ENCODE measurements at places on chromosomes 11 and 22.

DNA sequence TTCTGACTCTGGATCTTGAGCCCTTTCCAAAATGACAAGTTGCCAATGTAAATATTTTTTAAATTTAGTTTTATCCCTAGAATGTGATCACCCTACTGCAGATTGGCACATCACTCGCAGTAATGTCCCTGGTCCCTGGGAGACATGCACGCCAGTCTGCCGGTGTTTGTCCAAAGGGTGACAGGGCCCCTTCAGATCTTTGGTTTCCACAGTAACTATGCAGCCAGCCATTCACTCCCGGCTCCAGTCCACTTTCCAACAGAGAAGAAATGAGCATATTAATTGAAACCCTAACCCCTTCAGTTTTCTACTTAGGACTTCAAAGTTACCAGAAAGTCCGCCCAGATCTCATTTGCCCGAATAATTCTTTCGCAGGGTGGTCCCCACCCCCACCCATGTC lies 25.8 kb upstream of the RASSF10 start:
- no peak for DNase-seq

DNA sequence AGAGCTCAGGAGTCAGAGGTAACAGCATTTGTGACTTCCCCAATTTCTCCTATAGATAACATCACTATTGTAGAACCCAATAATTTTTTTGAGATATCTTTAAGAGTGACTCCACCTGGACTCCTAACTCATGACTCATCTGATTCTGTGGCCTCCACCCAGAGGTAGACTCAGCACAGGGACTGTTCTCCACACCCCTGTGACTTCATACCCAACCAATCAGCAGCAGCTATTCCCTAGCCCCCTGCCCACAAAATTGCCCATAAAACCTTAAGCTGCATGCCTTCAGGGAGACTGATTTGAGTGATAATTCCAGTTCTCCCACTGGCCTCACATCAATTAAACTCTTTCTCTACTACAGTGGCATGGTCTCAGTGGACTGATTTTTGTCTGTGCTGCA lies 475.4 kb upstream of the FAT3 start:
- no peak for DNase-seq

GRCh38 chr11:96741068-96741467 lies 351.3 kb downstream of the JRKL start:
- no peak for DNase-seq

GRCh38 chr22:27440304-27440865 lies 361.2 kb downstream of the MN1 start:
- no peak for DNase-seq

GRCh38 chr11:2129699-2130366 lies 9.4 kb downstream of the IGF2 start:
- no peak for DNase-seq

DNA sequence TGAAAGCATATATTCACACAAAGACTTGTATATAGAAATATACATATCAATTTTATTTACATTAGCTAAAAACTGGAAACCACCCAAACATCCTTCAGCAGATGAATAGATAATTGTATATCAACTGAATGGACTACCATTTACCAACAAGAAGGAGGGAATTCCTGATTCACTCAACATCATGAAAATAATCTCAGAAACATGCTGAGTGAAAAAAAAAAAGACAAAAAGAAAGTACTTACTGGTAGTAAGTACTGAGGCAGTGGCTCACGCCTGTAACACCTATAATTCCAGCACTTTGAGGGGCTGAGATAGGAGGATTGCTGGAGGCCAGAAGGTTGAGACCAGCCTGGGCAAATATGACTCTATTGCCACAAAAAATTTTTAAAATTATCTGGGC lies 7.4 kb upstream of the IPO7 start:
- no peak for DNase-seq

GRCh38 chr11:12382451-12382850 lies 5.1 kb downstream of the PARVA start:
- DNase-seq = no peak

GRCh38 chr22:33909911-33910310 lies 10.4 kb downstream of the LARGE1 start:
- no peak for DNase-seq

GRCh38 chr11:129352676-129353075 lies 23.0 kb upstream of the BARX2 start:
- no peak for DNase-seq

- no peak for DNase-seq
These were observed 122.2 kb upstream of the TRPC6 start for GRCh38 chr11:101705972-101706371.

- DNase-seq = no peak
These were observed 91.3 kb downstream of the RNF169 start for GRCh38 chr11:74839971-74840370.

GRCh38 chr11:78270971-78271370 lies 82.3 kb downstream of the USP35 start:
- DNase-seq = peak; percentile 78

Data from Ammon's horn (tissue), 1 donor.